Sigmoid colon (tissue), 7 donors: ENCODE measurements at places on chromosomes 13 and 19.

GRCh38 chr13:92260363-92260762, 861.9 kb downstream of the GPC5 start:
- no peaks in the 10 kb centered on the region for H3K4me1 ChIP-seq
- H3K27ac ChIP-seq: no peak overlapping the region
- no peak overlapping the region for H3K4me3 ChIP-seq
- H3K36me3 ChIP-seq: no peaks in the 10 kb centered on the region
- H3K27me3 ChIP-seq: no peaks in the 10 kb centered on the region

DNA sequence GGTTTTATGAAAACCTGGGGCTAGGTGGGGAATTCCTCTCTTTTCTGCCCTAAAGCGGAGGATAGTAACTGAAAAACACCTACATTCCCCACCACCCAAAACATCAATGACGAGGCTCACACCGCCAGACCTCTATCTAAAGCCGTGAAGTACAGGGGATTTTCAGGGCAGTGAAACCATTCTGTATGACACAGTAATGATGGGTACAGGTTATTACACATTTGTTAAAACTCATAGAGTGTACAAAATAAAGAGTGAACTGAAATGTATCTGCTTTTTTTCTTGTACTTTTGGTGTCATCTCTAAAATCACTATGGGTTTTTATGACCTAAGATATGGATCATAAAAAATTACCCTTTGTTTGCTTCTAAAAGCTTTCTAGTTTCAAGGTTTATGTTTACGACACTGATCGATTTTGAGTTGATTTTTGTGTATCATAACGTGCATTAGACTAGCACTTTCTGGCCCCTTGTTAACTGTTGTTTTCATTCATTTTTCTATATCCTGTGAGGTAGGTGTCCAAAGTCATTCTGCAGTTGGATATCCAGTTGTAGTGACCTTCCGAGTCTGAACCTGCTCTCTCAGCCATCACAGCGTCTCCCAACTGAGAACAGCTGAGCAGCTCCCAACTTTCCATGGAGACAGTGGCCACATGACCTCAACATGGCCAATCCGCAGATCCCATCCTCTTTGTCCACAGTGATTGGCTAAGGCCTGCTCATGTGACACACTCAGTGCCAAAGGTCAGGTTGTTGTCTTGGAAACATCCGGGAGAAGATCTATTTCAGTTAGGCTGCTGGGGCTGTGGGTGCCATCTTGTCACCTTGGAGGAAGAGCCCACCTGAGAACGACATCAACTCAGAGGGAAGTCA, 10.3 kb downstream of the MBD3L2B start:
- no peaks in the 10 kb centered on the region for H3K27me3 ChIP-seq
- no peak overlapping the region for H3K4me3 ChIP-seq
- H3K4me1 ChIP-seq: no peaks in the 10 kb centered on the region
- no peaks in the 10 kb centered on the region for H3K36me3 ChIP-seq
- no peak overlapping the region for H3K27ac ChIP-seq

DNA sequence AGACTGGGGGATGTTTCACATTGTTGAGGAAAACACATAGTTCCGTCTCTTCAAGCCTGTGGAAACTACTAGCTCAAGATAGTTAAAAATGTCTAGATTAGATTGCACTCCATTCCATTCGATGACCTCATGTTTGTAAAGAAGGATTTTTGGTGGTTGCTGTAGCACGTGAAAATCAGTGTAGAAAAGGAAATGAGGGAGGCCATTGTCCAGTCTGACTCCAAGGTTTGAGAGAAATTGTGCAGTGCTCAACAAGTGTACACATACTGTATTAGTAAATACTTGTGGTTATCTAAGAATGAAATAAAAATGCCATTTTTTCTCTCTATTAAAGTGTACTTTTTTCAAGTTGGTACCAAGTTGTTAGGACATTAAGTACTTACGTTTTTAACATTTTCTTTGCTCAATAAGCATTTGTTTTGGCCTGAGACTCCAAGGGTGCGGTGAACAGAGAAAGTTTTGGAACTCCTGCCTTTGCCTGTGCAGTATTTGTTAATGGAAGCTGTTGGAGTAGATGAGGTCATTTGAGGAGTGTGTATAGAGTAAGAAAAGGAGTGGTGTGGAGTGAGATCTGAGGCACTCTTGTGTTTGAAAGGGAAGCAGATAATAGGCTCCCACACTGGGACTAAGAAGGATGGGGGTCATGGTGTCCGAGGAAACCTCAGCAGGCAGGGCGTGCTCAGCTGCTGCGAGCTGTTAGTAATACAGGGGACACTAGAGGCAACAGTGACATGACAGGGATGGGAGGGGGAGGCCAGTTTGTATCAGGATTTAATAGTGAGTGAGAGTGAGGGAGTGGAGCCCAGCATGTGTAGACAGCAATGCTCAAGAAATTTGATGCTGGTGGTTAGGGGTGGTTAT, 4.4 kb downstream of the WASF3 start:
- no peak overlapping the region for H3K4me3 ChIP-seq
- H3K36me3 ChIP-seq: no peaks in the 10 kb centered on the region
- DNase-seq: no peak
- H3K27ac ChIP-seq: no peak overlapping the region
- no peaks in the 10 kb centered on the region for H3K27me3 ChIP-seq
- no peaks in the 10 kb centered on the region for H3K4me1 ChIP-seq

DNA sequence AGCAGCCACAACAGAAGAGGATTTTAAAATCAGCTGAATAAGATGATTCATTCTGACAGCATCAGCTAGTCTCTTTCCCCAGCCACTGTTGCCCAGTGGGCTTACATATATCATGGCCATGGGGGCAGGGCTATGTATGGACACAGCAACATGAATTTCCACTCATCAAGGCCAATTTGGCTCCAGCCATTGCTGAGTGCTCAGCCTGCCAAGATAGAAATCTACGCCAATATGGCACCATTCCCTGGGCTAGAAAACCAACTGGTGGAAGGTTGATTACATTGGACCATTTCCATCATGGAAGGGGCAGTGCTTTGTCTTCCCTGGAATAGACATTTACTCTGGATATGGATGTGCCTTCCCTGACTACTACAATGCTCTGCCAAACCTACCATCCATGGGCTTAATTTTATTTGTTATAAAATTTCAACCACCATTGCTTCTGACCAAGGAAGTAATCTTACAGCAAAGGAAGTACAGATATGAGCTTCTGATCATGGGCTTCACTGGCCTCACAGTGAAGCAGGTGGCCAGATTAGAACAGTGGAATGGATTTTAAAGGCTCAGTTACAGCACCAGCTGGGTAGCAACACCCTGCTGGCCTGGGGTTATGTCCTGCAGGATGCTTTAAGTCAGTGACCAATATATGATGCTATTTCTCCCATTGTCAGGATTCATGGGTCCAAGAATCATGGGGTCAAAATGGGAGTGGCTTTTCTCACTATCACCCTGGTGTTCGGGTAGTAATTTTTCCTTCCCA, 9.8 kb upstream of the ALOX5AP start:
- H3K27me3 ChIP-seq: no peaks in the 10 kb centered on the region
- H3K27ac ChIP-seq: no peak overlapping the region
- H3K36me3 ChIP-seq: no peaks in the 10 kb centered on the region
- no peak overlapping the region for H3K4me3 ChIP-seq
- H3K4me1 ChIP-seq: no peaks in the 10 kb centered on the region
